ENCODE measurements at places on chromosomes 2 and 18.

DNA sequence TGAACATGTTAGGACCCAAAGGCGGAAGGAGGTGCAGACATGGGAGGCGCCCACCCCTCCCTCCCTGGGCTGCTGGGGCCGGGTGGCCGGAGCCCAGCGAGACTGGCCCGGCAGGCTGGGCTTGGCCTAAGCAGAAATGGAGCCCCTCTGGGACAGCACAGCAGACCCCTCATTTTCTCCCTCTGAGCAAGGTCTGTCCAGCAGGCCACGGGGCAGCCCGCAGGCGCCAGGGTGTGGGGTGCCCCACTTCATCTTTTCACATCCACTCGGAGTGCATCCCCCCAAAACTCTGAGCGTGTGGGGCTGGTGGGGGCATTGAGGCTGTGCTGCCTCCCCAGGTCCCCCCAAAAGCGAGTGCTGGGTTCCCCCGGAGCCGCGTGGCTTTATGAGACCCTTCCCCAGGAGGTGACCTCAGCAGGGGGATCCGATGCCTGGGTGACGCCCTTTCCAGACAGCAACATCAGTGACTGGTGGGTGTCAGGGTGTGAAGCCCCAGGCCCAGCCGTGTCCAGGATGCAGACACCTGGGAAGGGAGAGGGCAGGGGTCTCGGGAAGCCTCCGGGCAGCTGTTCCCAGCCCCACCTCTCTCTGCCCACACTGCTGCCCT, 36.7 kb upstream of the GPC1 start:
- DNase-seq: no peak

DNA sequence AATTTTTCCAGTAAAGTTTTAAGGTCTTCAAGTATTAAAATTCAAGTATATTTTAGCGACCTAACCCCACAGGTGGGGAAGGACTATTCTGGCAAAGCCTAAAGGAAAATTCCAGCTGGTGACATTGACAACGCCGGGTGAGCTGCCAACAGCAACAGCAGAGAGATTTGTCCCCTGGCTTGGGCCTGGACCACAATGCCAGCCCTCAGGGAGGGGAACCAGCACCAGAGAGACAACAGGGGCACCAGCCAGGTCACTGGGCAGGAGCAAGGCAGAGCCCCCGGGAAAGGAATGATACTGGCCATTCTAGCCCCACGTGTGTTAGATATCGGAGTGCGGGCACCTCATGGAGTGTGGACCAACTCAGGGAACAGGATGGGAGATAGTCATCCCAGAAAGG, 95.7 kb downstream of the ARMC9 start:
- no peak for DNase-seq

- no peak for DNase-seq
These were observed 8.6 kb downstream of the INPP1 start for GRCh38 chr2:190351955-190352354.

DNA sequence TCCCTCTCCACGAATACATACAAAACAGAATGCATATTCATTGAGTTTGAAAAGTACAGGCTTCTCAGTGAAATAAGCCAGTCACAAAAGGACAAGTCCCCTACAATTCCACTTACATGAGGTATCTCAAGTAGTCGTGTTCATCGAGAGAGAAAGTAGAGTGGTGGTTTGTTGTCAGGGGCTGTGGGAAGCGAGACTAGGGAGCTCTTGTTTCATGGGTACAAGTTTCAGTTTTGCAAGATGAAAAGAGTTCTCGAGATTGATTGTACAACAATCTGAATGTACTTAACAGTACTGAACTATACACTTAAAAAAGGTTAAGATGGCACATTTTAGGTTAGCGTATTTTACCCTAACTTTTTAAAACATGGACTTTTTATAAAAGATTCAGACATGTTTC, 71.5 kb upstream of the TTC39C start:
- DNase-seq: no peak
